ENCODE measurements at places on chromosomes 6 and 20.
A peak's percentile ranks its signal among the peaks of the same experiment; 100 is the strongest.

DNA sequence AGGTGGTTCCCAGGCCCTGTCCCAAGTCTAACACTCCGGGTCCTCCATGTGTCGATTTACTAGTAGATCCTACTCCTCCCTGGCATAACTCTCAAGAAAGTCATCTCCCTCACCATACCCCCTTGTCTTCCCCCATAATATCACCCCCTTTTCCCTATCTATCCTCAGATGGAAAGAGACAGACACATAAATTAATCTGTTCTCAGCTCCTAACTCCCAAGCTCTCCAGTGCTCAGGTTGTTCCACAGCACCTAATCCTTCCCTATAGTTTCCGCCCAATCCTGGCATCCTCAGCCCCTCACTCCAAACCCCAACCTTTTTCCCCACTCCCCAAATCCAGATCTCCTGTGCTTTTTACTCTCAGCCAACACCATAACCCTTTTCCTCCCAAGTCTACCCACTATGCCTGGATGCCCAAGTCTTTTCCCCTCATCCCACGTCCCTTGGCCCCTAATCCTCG lies 808 bp downstream of the ILRUN start:
- DNase-seq: no peak

DNA sequence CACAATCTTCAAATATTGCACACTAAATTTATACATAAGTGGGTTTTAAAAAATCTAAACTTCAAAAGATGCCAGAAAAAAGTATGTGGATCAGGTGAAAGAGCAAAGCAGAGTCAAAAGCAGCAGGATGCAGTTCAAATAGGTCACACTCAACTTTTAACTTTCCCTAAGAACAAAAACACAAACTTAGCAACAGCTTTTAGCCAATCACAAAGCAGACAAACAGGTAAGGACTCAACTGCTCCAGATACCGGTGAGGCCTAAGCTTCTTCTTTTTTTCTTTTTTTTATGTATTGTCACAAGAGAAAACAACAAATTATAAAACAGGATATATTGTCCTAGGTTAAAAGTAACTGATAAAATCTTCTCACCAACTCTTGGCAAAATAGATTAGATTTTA lies 74.7 kb downstream of the SESN1 start:
- no peak for DNase-seq

DNA sequence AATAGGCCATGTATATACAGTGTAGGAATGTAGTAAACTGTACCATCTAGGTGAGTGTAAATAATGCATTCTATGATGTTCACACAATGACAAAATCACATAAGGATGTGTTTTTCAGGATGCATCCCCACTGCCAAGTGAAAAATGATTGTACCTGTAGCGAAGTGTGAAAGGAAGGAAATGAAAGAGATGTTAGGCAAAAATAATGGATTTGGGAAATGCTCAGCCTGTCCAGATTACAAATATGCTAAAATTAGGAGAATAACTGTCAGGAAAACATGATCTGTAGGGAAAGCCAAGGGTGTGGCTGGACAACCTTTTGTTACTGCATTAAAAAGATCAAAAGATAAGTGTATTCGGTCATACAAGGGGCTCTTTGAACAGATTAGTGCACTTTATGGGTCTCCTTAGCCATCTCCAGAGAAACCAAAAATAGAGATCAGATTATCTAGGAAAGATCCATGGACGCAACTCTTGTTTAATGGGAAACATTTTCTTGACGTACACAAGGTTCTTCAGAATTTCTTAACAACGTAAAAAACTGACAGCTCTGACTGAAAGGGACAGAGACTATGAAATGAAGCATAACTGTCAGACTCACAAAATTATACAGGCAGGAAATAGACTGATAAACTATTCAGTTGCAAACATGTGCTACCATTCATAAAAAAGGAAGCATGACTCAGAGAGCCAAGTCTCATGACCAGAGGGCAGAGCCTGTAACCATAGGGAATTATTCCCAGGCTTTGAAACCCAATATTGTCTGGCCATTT lies 253.6 kb upstream of the RAB32 start:
- DNase-seq: no peak

GRCh38 chr6:155272353-155273232 lies 8.8 kb downstream of the CLDN20 start:
- no peak for DNase-seq

DNA sequence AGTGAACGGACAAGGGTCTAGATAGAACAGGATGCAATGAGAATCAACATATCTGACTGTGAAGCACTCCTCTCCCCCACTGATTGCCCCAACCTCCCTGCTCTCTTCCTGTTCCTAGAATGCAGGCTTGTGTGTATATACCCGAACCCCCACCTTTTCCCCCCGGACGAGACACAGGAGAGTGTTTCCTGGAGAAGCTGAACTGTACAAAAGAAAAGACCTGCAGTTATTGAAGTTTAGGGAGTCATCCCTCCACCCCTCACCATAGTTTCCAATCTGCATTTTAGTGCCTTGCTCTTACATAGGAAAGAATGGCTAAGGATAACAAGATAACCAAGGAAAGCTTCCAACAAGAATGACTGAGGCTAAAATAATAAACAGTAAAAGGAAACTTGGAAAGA lies 55.5 kb upstream of the PDE10A start:
- no peak for DNase-seq

- no peak for DNase-seq
Observed at GRCh38 chr6:33384581-33385020, 7.0 kb upstream of the KIFC1 start.

DNA sequence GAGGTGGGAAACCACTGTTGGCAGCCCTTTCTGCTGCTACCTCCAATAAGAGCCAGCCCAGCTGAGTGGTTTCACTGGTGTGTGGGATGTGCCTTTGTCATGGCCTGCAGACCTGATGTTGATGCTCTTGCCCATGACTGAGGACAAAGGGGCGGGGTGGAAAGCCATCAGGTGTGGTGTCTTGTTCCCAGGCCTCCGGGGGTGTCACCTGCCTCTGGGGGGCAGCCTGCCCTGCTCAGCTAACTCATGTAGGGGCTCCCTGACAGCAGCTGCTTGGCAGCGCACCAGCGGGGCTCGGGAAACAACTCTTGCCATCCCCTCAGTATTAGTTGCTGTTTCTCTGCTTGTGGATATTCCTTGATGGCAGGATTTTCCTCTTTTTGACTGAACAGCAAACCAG lies 91.3 kb downstream of the LYRM2 start:
- DNase-seq: no peak

- DNase-seq: no peak
Observed at GRCh38 chr6:151068761-151069312, 170.9 kb upstream of the AKAP12 start.

DNA sequence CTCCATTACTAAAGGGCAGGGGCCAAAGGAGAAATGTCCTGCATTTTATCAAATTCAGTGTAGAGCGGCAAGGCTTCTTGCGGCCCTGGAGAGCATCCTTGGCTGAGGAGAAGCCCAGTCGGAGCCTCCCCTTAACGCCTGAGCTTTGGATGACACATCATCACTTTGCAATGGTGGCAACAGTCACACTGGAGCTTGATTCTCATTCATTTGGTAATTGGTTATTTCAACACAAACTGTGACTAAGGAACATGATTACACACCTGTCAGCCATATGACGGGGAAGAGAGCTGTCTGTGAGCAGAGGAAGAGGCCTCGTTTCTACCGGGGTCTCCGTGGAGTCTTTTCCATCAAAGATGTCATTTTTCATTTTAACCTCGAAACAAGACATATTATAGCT lies 81.4 kb downstream of the SOBP start:
- no peak for DNase-seq

DNA sequence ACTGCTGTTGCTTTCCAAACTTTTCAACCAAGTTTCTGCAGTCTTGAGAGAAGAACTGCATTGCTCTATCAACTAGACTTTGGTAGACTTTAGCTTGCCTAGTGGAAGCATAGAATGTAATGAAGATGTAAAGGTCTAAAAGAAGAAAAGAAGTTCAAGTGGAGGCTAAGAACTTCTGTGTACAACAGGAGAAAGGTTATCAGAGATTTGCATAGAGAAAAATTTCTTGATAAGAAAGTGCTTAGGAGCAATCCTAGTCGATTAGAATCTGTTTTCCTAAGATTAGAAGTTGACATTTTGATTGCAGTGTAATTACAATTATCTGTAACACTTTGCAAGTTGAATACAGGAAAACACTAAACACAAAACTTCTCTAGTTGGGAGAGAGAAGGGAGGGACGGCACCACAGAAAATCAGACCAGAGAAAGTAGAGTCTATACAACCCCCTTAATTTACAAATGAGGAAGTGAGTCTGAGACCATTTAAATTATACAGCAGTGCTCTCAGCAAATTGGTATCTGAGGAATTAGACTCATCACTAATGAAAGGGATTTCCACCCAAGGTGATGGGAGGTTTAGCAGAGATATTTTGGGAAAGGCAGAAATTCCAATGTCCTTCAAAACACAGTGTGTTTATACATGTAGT lies 194.3 kb upstream of the MARCKS start:
- no peak for DNase-seq

DNA sequence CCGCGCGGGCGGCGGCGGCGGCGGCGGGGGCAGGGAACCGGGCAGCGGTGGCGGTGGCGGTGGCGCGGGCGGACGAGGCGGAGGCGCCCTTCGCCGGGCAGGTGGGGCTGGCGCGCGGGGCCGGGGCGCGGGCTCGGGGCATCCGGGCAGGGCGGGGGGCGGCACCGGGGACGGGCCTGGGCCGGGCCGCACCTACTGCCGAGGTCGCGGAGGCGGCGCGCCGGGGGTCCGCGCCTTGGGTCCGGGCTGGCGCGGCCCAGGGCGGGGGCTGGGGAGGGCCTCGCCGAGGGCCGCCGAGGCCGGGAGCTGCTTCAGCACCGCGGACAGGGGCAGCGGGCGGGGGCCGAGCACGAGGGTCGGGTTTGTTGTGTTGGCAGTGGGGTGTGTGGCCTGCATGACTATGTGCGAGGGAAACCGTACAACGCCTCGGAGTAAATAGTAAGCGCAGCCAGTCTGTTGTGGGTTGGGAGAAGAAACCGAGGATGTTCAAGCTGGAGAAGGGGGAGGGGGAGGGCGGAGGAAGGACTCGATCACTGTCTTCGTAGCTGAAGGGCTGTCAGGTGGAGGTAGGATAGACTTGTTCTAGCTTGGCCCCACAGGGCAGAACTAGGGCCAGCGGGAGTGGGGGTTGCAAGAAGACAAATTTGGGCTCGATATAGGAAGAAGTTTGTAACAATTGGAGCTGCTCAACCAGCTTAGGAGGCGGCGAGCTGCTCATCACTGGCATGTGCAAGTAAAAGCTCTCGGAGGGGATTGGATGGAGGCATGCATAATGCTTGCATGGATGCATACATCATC lies 593 bp downstream of the MMP24 start:
- DNase-seq: no peak

GRCh38 chr6:18090349-18090786 lies 32.1 kb downstream of the NHLRC1 start:
- DNase-seq: no peak

DNA sequence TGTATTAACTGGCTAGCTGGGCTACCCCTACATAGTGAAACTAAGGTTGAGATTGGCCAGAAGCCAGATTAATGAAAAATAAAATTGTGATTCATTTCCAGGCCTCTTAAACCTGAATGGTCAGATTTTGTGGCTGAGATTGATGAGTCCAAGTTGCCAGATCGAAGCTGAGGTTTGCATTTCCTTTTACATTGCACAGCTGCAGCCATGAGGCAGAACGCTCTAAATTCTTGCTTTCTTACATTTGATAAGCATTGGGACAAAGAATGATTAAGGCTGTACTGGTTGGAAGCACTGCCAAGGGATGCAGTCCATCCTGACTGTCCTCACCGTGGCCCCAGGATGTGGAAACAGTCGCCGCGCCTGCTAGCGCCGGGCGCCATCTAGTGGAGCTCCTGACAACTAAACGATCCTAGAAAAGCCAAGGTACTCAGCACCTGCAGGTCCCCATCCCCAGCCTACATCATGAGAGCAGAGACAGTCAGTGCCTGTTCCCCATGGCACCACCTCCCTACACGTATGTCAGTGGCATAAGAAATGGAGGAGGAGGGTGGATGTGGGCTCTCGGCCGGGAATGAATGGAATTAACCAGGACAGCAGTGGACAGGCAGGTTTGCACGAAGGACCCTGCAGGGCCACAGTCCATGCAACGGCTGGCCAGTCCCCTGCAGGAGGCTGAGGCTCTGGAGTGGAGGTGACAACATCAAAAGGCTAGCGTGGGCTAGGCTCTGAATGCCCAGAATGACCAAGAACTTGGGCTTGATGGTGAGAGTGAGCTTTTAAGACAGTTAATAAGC lies 19.0 kb downstream of the PXDC1 start:
- DNase-seq: peak; percentile 38

DNA sequence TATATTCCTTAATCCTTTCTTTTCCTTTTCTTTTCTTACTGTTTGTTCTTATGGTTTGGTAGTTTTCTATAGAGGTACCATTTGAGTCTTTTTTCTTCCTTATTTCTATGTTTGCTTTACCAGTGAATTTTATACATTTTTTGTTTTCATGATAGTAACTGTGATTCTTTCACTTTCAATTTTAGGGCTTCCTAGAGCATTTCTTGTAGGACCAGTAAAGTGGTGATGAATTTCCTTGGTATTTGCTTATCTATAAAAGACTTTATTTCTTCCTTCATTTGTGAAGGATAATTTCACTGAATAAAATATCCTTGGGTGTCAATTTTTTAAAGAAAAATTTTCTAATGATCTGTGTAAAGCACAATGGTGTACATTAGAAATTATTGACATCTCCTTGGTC lies 637.4 kb downstream of the CD109 start:
- DNase-seq: no peak

DNA sequence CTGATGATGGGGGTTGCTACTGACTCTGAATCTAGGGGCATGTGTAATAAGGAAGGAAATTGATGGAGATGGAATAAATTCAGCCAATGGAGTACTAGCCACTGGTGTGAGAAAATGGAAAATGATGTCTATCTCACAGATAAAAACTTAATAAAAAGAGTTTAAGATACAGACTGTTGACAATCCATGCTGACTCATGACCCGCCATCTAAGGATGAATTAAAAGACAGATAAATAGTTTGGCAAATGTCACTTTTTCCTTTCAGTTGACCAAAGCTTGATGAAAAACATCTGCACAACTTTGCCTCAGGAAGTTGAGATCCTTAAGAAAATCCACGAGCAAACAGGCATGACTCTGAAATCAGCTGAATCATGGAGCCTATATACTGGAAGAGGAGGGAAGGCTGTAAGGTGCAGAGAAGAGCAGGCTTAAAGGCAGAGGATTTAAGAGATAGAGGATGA lies 82.6 kb upstream of the BMP5 start:
- DNase-seq: no peak

DNA sequence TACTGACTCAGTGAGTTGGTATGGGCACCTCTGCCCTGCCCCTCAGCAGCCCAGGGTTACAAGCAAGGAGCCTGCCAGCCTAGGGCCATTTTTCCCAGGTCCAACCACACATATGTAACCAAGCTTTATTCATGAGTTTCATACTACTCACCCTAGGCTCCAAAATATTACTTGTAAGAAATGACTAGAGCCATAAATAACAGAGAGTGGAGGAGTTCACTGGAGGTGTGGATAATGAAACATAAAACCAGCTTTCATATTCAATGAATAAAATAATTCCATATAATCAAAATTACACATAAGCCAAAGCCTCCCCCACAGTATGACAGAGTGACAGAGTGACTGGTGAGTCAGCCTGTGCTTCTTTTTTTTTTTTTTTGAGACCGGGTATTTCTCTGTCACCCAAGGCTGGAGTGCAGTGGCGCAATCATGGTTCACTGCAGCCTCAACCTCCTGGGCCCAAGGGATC lies 229.8 kb upstream of the SASH1 start:
- no peak for DNase-seq

Data from DMS153 (cell line).